Panc1 (cell line): ENCODE measurements at places on chromosomes 3 and 15.
A peak's percentile ranks its signal among the peaks of the same experiment; 100 is the strongest.

GRCh38 chr15:81106560-81106959 lies 27.5 kb upstream of the CFAP161 start:
- no peak overlapping the region for H3K4me3 ChIP-seq
- H3K36me3 ChIP-seq = no peaks in the 10 kb centered on the region
- H3K27ac ChIP-seq = no peak overlapping the region
- DNase-seq = peak; percentile 60
- H3K27me3 ChIP-seq = peaks cover 6% of the 10 kb centered on the region; the same call in 1 of the 2 replicates

GRCh38 chr15:90191344-90191687 lies 9.8 kb upstream of the SEMA4B start:
- no peaks in the 10 kb centered on the region for H3K36me3 ChIP-seq
- peaks cover 63% of the 10 kb centered on the region for H3K4me1 ChIP-seq
- H3K4me3 ChIP-seq = no peak overlapping the region
- no peaks in the 10 kb centered on the region for H3K27me3 ChIP-seq
- peak overlapping the region; percentile 93 for H3K27ac ChIP-seq
- DNase-seq = no peak

GRCh38 chr3:134369861-134370596 lies 4.2 kb downstream of the AMOTL2 start:
- H3K27ac ChIP-seq = peak overlapping the region; percentile 94
- peaks cover 28% of the 10 kb centered on the region for H3K36me3 ChIP-seq
- H3K4me3 ChIP-seq = 0 out of 2 replicates have a peak overlapping the region, but pooled peaks have one; percentile 7

DNA sequence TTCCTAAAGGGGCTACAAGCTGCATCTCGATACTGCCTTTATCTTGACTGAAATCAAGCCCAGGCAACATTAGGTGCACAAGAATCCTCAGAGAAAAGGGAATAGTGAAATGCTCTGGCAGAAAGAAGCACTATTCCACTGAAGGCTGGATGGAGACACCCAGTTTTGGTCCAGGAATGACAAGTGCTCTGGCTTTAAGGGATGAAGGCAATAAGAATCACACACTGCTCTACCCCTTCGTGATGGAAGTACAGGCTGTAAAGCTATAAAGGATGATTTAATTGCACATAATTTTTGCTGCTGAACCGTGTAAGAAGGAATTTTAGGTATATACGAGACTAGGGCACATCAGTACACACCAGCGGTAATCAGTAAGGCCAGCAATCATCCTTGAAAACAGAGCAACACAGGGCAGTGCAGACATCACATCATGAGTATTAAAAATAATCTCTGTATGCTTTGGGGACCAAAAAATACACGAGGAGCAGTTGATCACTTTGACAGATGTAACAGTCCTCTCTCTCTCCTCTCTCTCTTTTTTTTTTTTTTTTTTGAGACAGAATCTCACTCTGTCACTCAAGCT lies 414.6 kb upstream of the TBL1XR1 start:
- no peaks in the 10 kb centered on the region for H3K27me3 ChIP-seq
- H3K4me3 ChIP-seq = no peak overlapping the region
- H3K4me1 ChIP-seq = 0 out of 2 replicates have a peak, but pooled peaks cover 10% of the 10 kb centered on the region

GRCh38 chr15:61003437-61004218 lies 225.5 kb downstream of the RORA start:
- H3K36me3 ChIP-seq = no peaks in the 10 kb centered on the region
- peaks cover 3% of the 10 kb centered on the region; the same call in 1 of the 2 replicates for H3K27me3 ChIP-seq
- H3K4me1 ChIP-seq = no peaks in the 10 kb centered on the region
- DNase-seq = no peak

- no peak for DNase-seq
- peaks cover 15% of the 10 kb centered on the region for H3K4me1 ChIP-seq
- no peaks in the 10 kb centered on the region for H3K36me3 ChIP-seq
- H3K27ac ChIP-seq = peak overlapping the region; percentile 91
- H3K4me3 ChIP-seq = peak overlapping the region; percentile 81
- H3K27me3 ChIP-seq = no peaks in the 10 kb centered on the region
These were observed 1.2 kb downstream of the TRPM7 start for GRCh38 chr15:50685191-50685975.

- H3K4me1 ChIP-seq = no peaks in the 10 kb centered on the region
- no peak overlapping the region for H3K4me3 ChIP-seq
- no peak for DNase-seq
- no peak overlapping the region for H3K27ac ChIP-seq
- H3K36me3 ChIP-seq = no peaks in the 10 kb centered on the region
- H3K27me3 ChIP-seq = no peaks in the 10 kb centered on the region
These were observed 129.2 kb upstream of the DPH6 start for GRCh38 chr15:35674873-35675781.
